GM19239 (cell line): ENCODE measurements at places on chromosomes 7 and 10.

DNA sequence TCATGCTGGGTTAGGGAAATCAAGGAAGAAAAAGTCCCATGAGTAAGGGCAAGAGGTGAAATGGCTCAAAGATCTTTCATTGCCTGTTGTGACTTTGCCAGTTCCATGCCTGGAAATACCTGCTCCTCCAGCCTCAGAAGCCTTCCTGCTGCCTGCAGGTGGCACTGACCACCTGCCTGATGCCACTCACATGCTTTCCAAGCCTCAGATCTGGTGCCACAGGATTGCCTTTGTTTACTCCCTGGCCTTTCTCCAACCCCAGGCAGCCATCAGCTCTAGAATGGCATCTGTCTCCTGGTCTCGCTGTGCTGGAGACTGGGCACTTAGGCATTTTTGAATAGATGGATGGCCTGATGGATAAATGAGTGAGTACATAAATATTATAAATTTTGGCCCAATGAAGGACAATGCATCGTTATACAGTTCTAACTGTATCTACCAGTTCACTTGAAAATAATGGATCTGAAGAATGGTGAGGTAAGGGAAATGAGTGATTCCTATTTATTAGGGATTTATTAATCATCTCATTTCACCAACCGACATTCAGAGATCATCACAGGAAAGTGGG is 657.2 kb downstream of the INHBA start:
- DNase-seq, result no peak

GRCh38 chr10:100792574-100792973 is 47.2 kb downstream of the PAX2 start:
- no peak for DNase-seq

DNA sequence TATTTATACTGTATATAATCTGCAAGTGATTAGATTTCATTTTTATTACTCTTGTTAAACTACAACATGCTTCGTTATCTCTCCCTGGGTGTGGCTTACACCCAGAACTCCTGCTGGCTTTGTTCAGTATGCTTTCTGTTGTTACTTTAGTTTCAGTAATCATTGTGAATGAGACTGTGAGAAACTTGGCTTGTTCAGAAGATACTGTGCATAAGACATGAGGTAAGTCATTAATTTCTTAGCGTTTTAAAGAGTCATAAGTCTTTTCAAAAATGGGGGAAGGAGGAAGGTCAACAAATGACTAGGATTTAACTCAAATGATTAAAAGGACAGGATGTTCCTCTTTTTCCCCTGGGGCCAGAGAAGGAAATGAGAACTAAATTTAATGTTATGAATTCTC is 11.6 kb upstream of the ADD3 start:
- no peak for DNase-seq

GRCh38 chr10:75532253-75532924 is 101.0 kb downstream of the LRMDA start:
- DNase-seq, result no peak

DNA sequence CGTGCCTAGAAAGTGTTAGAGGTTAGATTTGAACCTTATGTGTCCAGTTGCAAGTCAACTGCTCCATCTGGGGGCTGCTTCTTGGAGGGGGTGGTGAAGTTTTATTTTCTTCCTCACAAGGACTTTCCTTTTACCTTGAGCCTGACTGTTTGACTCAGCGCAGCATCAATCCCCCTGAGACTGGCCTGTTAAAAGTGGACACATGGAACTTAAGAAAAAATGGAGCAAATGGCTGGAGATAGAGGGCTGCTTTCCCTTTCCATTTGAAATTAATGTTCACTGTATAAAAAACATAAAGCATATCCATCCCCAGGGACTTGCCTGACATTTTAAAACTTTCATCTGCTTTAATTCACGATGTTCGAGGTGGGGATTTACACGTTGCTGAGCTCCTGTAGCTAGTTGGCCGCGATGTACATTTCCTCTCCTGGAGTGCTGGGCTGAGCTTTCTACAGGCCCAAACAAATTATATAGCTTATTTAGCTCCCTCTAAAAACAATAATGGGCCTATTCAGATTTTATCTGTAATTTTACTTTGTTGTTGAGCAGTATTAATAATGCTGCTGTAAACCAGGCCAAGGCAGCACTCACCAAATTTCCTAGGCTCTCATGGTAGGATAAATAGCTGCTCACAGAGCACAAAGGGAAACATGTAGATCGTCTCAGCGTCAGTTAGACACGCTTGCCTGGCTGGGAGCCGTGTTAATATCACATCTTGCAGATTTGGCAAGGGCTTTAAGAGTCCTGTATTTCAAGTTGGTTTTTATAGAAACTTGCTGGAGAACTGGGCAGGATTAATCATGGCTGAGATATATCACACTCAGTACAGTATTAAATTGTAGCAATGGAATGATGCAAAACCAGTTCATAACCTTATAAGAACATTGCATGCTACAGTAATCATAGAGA is 251.5 kb downstream of the LRMDA start:
- DNase-seq, result no peak

- DNase-seq, result no peak
Observed at GRCh38 chr10:13473986-13474385, 54.8 kb downstream of the BEND7 start.

- DNase-seq, result no peak
Observed at GRCh38 chr10:62045765-62046521, 144.4 kb downstream of the ARID5B start.

GRCh38 chr7:55723621-55723941 is 139.0 kb downstream of the SEPTIN14 start:
- no peak for DNase-seq

- DNase-seq, result no peak
Observed at GRCh38 chr7:82318786-82319185, 124.8 kb downstream of the CACNA2D1 start.

DNA sequence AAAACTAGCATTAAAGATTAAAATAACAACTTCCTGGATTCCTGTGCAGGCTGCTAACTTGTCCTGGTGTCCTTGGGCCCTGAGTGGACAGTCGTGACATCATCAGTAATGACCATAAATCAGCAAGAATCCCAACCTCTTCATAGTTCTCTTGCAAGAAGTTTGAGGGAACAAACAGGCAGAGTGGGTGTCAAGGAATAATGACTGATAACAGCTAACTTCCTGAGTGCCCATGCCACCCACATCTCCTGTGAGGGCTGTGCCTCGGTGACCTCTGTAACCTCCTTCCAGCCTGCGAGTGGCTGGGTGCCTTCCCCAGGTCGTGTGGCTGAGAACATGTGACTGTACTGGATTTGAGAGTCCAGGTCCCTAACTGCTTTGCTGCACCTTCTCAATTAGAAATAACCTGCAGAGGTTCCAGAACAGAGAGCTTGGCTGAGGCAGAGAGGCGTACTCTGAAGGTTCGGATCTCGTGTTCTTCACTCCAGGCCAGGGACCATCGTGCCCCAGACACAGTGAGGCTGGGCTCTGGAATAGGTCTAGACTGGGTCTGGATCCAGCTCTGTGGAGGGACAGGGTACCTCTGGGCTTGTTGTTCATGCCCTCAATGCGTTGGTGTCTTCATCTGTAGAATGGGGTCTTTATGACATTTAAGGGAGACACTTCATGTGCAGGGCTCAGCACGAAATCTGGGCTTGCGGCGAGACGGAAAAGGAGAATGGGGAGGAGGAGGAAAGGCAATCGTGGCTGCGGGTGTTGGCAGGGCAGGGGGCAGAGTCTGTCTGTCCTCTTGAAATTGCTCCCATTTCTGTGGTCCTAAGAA is 313.1 kb upstream of the ZNF32 start:
- no peak for DNase-seq

DNA sequence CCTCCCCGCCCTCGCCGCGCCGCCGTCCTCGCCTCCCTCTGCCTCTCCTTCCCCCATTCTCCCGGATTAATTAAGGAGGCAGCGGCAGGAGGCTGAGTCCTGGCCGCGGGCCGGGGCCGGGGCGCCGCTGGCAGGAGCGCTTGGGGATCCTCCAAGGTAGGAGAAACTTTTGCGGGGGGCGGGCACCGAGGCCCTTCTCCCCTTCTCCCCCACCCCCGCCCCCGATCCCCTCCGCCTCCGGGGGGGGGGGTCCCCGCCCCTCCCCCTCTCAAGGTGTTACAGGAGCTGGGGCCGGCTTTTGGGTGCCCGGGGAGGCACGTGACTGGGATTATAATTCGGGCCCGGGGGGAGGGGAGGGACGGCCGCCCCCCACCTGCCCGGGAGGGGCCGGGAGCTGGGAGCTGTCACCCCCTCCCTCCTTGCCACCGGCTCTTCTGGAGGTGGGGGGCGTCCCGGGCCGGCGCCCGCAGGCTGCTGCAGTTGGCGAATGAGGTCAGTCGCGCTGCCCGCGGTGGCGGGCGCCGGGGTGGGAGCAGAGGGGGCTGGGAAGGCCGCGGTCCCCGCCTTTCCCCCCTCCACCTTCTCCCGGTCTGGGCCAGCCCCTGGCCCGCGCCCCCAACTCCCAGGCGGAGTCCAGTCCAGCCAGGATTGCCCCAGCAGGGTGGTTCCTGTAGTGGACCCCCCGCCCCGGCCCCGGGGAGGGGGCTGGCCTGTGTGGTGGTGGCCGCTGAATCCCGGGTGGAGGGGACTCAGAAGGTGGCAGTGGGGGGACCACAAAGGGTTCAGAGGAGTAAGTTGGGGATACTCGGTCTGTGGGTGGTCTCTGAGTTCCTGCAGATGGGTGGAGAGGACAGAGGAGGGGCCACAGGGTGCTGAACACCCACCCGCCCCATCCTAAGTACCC is 567 bp downstream of the GTF2IRD1 start:
- no peak for DNase-seq

DNA sequence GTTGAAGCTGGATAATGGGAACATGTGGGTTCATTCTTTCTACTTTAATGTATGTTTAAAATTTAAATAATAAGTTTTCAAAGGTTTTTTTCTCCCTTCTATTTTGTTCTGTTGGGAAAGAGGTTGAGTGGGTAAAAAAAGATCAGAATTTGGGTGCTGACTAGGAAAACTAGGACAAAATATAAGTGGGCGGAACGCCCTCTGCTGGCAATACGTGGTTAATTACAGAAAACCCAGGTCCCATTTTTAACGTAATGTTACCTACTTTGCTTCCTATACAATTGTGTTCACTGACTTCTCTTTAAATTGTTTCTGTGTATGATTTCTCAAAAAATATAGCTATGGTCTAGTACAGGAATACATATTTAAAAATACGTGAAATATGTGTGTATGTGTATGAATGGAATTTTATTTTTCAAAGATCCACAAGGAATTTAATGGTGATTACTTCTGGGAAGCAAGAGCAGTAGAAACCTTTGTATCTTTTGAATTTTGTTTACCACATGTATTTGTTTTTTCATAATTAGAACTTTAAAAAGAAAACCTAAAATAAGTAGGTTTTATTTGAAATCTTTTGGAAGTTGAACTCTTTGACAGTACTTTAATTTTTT is 8.7 kb downstream of the ECD start:
- DNase-seq, result no peak

DNA sequence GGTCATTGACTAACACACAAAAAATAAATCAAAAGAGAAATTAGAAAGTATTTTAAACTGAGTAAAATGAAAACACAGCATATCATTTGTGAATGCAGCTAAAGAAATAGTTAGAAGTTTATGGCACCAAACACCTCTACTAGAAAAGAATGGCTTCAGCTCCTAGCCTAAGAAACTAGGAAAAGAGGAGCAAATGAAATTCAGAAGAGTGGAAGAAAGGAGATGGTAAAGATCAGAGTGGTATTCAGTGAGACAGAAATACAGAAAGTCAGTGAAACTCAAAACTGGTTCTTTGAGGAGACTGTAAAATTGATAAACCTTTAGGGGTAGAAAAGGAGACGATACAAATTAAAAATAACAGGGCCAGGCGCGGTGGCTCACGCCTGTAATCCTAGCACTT is 2.7 kb downstream of the EXOC6 start:
- no peak for DNase-seq

DNA sequence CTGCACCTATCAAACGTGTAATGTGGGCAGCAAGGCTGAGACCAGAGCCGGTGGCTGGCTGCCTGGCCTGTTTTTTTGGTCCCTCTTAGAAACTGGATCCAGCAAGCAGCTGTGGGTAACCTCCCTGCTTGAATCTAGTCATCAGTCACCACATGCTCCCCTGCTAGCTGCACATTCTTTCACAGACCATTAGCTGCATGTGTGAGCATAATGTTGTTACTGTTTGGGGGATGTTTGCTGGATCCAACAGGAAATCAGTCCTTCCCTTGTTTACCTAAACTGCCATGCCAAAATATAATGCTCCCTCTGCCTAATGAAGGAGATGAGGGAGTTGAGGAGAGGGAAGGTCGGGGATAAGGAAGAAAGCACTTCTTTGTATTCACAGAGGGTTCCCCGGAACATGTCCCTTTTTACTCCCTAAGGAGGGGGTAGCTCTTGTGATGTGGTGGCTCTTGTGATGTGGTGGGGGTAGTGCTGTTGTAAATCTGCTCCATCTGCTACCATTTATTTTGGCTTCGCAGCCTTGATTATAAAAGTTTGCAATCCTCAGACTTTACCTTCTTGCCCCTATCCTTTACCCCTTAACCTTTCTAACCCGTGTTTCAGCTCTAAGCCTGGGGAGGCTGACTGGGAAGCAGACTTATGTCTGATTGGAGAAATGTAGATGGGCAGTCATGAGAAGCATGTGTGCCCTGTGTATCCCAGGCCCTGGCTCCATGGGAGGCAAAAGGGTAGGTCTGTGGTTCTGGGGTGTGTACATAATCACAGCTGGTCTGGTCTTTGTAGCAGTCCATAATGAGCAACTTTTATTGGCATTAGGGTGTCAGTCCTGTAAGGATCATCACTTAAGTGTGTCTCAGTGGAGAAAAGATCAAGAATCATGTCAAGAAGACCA is 20.8 kb downstream of the LOXL4 start:
- DNase-seq, result no peak

GRCh38 chr7:139887992-139888481 is 59.0 kb downstream of the TBXAS1 start:
- DNase-seq, result no peak

DNA sequence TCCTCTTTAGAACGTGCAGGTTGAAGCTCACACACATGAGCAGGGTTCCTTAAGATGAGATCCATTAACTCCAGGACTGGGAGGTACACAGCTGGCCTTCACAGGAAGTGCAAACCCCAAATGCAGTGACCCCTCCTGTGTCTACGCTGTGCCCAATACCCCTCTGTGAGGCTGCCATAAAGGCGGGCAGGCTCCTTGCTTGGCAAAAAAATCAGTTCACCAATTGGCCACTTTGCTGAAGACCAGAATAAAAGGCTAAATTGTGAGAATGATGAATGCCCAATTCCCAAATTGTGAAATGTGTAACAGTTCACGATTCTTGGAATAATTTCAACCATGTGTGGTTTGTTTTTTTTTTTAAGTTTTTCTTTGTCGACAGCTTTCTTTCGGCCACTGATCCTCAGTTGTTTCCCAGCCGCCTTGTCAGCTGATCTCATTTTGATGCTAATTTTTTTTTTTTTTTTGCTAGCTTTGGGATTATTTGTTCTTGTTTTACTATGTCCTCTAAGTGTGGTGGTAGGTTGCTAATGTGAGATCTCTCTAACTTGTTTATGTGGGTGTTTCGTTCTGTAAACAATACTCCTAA is 101.9 kb upstream of the PRSS58 start:
- no peak for DNase-seq
